ENCODE measurements at places on chromosomes 6 and 20.

DNA sequence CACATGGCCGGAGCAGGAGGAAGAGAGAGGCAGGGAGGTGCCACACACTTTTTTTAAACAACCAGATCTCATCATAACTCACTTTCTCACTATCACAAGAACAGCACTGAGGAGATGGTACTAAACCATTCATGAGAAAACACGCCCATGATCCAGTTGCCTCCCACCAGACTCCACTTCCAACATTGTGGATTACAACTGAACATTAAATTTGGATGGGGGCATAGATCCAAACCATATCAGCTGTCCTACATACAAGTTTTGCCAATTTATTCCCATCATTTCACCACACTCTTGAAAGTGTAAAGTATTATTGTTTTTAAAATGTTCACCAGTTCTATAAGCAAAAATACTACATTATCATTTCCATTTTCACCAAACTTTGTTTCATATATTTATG, 33.9 kb upstream of the VGLL2 start:
- no peak for DNase-seq

DNA sequence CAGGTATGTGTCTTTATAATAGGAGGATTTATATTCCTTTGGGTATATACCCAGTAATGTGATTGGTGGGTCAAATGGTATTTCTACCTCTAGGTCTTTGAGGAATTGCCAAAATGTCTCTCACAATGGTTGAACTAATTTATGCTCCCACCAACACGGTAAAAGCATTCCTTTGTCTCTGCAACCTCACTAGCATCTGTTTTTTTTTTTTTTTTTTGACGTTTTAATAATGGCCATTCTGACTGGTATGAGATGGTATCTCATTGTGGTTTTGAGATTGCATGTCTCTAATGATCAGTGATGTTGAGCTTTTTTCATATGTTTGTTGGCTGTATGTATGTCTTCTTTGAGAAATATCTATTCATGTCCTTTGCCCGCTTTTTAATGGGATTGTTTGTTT, 144.9 kb upstream of the RGS17 start:
- DNase-seq = no peak

GRCh38 chr6:108710551-108710950, 137.7 kb upstream of the ARMC2 start:
- DNase-seq = no peak

GRCh38 chr6:125631165-125631564, 118.3 kb upstream of the HEY2 start:
- no peak for DNase-seq

DNA sequence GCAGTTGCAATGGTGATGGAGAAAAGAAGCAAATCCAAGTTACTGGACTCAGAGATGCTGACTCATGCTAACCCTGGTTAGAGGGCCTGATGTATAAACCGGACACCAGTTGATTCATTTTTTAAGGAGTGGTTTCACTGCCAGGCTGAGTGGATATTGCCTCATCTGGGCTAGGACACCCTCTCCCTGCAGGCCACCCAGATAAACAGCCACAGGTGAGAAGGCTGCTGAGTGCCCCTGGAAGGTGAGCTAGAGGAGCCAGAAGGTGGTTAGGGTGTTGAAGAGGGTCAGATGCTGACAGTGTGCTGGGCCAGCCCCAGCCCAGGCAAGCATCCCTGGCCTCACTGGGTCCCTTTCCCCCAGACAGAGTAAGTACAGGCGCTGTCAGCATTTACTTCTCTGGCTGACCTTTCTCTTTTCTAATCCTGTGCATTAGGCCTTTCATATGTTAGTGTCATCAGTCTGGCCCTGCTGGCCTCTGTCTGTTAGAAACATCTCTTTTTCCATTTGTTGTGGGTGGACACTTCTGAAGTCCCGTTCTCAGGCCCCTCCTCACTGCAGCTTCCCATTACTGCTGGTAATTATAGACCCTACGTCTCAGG, 13.5 kb downstream of the EPB41L1 start:
- DNase-seq = no peak

DNA sequence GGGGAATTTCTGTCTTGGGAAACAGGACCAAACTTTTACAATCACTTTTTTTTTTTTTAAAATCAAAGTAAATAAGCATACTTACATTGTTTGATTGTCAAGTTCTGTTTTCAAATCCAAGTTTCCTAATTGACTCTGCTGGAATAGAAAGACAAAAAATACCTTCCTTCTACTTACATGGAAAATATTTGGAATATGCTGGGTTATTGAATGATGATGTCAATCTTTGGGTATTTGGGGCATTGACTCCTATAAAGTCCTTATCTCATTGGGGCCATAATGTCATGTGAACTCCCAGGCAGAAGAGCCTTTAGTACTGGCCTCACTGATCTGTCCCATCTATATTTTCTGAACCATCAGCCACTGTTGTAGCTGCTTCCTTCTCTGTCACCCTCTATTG, 122.6 kb upstream of the NOX3 start:
- no peak for DNase-seq

DNA sequence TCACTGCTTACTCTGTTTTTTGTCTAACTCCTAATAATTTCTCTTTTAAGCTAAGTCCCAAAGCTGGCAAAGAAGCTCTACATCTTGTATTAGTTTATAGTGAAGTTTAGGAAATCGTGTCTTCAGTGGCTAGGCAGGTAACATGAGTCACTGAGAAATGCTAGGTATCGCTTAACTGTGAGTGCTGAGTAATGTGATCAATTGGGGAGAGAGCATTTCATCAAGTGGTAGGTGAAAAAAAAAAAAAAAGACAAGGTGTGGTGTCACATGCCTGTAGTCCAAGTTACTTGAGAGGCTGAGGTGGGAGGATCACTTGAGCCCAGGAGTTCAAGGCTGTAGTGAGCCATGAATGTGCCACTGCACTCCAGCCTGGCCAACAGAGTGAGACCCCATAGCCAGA, 125.3 kb downstream of the FAM83B start:
- DNase-seq = no peak

GRCh38 chr6:166488076-166488685, 98.3 kb downstream of the RAMACL start:
- peak; percentile 67 for DNase-seq

DNA sequence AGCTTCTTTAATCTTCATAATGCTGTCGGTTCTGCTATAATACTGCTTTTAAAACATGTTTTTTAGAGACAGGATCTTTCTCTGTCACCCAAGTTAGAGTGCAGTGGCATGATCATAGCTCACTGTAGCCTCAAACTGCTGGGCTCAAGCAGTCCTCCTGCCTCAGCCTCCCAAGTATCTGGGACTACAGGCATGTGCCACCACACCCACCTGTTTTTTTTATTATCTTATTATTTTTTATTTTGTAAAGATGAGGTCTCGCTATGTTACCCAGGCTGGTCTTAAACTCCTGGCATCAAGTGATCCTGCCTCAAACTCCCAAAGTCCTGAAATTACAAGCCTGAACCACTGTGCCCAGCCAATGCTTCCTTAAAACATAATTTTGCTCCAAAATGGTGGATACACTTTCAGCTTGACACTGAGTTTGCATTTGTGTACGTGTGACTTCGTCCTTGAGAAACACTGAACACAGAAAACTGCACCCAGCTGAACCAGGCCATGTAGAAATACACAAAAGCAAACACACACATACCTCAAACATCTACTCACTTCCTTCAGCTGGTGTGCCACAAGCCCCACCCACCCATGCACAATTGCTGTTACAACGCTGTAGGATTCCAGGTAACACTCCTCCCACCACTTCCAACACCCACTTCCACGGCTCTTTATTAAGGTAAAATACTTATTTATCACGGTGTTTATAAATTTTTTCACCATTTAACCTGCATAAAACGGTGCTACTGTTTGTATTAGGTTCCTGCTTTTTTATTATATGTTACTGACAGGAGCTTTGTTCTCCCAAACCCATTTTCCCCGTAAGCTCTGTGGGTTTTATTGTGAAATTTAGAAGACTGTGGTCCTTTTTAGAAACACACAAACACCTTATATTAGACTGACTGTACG, 109.1 kb downstream of the TSHZ2 start:
- no peak for DNase-seq

DNA sequence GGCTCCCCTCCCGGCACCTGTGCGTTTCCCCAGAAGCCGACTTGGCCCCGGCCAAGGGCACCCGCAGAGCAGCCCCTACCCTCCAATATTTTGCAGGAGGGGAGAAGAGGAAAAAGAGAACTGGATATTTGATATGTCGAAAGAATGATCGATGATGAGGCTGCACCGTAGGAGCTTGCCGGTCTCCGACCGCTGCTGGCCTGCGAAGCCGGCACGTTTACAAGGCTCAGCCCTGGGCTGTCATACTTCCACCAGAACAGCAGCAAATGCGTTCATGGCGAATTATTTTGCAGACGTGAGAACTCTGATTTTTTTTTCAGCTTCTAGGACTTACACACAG, 296.7 kb downstream of the TFAP2C start:
- no peak for DNase-seq
